ENCODE measurements at places on chromosomes 4 and X.

- H3K27ac ChIP-seq: no peak overlapping the region
- H3K27me3 ChIP-seq: peaks cover 66% of the 10 kb centered on the region
- no peaks in the 10 kb centered on the region for H3K36me3 ChIP-seq
- H3K4me3 ChIP-seq: no peak overlapping the region
- DNase-seq: peak; percentile 87
Measured at GRCh38 chr4:1410491-1411325, 4.5 kb upstream of the NKX1-1 start.

GRCh38 chrX:44913656-44914531 is 40.9 kb downstream of the KDM6A start:
- no peak overlapping the region for H3K4me3 ChIP-seq
- no peaks in the 10 kb centered on the region for H3K36me3 ChIP-seq
- H3K27me3 ChIP-seq: no peaks in the 10 kb centered on the region
- H3K4me1 ChIP-seq: peaks cover 11% of the 10 kb centered on the region

- H3K27me3 ChIP-seq: peaks cover 6% of the 10 kb centered on the region
- H3K27ac ChIP-seq: no peak overlapping the region
- DNase-seq: peak; percentile 19
- no peak overlapping the region for H3K4me3 ChIP-seq
- no peaks in the 10 kb centered on the region for H3K36me3 ChIP-seq
Measured at GRCh38 chrX:37825215-37825842, 22.0 kb downstream of the DYNLT3 start.

GRCh38 chr4:80125252-80126177 is 52.5 kb upstream of the ANTXR2 start:
- no peaks in the 10 kb centered on the region for H3K4me1 ChIP-seq
- no peak overlapping the region for H3K4me3 ChIP-seq
- no peaks in the 10 kb centered on the region for H3K27me3 ChIP-seq
- no peak overlapping the region for H3K27ac ChIP-seq

GRCh38 chr4:182768838-182769237 is 148.3 kb downstream of the DCTD start:
- no peaks in the 10 kb centered on the region for H3K27me3 ChIP-seq
- H3K27ac ChIP-seq: no peak overlapping the region
- no peaks in the 10 kb centered on the region for H3K36me3 ChIP-seq
- no peak for DNase-seq
- H3K4me3 ChIP-seq: no peak overlapping the region

DNA sequence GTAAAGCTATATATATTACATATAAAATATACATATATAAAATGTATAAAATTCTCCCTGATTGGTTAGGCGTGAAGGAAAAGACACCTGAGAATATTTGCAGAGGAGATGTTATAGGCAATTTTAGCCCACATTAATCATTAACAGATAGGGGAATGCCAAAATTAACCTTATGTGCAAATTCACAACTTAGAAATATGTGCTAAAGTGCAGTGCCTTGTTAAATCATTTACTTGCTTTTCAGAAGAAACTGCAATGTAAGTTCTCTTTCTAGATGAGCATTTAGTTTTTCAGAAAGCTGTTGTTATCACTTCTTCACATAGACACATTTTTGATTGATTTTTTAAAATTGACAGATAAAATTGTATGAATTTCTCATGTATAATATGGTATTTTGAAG is 5.6 kb downstream of the TASL start:
- H3K36me3 ChIP-seq: no peaks in the 10 kb centered on the region
- no peak for DNase-seq
- H3K27ac ChIP-seq: no peak overlapping the region

GRCh38 chr4:22031423-22031822 is 82.9 kb upstream of the KCNIP4 start:
- no peak overlapping the region for H3K4me3 ChIP-seq
- H3K27me3 ChIP-seq: no peaks in the 10 kb centered on the region

DNA sequence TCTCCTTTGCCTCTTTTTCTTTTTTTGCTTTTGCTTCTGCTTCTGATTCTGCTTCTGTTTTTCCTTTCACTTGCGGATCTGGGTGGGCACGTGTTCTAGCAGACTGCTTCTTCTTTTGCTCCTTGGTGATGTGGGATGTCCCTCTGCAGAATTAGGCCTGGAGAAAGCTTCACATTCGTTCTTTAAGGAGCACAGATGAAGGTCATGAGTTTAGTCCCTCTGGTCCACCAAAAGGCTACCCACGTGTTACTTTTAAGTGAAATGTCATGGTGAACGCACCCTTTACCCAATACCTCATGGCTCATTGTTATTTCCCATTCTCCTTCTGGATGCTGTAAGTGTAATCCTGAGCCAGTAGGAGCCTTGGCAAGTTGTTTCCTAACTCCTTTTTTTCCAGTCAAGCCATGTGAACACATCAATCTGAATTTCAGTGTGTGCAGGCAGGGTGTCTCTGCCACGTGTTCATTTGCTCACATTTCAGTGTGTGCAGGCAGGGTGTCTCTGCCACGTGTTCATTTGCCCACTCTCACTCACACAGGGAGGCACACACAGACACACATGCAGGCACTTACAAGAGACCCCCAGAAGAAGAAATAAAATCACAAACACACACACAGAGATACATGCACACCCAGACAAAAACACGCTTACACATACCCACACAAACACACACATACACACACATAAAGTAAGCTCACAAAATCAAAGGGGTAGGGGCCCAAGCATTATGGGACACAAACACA is 36.9 kb downstream of the NBDY start:
- H3K4me1 ChIP-seq: peaks cover 6% of the 10 kb centered on the region
- no peak overlapping the region for H3K27ac ChIP-seq
- no peaks in the 10 kb centered on the region for H3K36me3 ChIP-seq
- DNase-seq: no peak

- no peaks in the 10 kb centered on the region for H3K4me1 ChIP-seq
- no peak overlapping the region for H3K27ac ChIP-seq
- no peaks in the 10 kb centered on the region for H3K27me3 ChIP-seq
- peak; percentile 44 for DNase-seq
- no peaks in the 10 kb centered on the region for H3K36me3 ChIP-seq
- H3K4me3 ChIP-seq: no peak overlapping the region
Measured at GRCh38 chr4:9703391-9703790, 78.0 kb upstream of the DRD5 start.

- peak overlapping the region; percentile 98 for H3K27ac ChIP-seq
- no peak for DNase-seq
- no peaks in the 10 kb centered on the region for H3K27me3 ChIP-seq
- H3K4me3 ChIP-seq: peak overlapping the region; percentile 69
Measured at GRCh38 chrX:120560405-120560841, 339 bp downstream of the CUL4B start.

DNA sequence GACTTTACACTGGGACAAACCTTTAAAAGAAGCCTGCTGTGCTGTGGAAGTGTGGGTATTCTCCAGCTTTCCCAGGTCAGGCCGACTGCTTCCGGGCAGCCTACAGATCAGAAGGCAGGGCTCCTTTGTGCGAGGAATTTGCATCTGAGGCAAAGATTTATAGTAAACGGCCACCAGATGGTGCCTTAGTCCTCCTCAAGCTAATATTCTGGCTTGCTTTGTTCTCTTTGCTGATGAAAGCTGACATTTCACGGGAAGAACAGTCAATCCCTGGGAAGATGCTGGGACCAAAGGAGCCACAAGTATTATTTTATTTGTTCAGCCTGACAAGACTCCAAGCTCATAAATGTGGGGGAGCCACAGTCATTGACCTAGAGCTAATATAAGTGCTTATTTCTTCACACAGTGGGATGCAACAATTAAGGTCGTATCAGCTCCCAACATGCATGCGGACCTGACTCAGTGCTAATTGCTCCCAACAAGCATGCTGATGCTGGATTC is 120.7 kb upstream of the TRIM2 start:
- no peak overlapping the region for H3K27ac ChIP-seq
- no peak overlapping the region for H3K4me3 ChIP-seq

GRCh38 chrX:16836371-16836770 is 33.8 kb downstream of the RBBP7 start:
- peaks cover 28% of the 10 kb centered on the region for H3K36me3 ChIP-seq
- peaks cover 28% of the 10 kb centered on the region for H3K27me3 ChIP-seq
- peaks cover 2% of the 10 kb centered on the region for H3K4me1 ChIP-seq

GRCh38 chrX:69412661-69413060 is 91.5 kb upstream of the NALF2 start:
- H3K4me3 ChIP-seq: no peak overlapping the region
- no peaks in the 10 kb centered on the region for H3K36me3 ChIP-seq
- H3K27me3 ChIP-seq: no peaks in the 10 kb centered on the region

GRCh38 chrX:119235872-119236622 is at the start of gene PGRMC1:
Gene PGRMC1 (plus strand): TSS chrX:119236285. CDS start chrX:119236364, 79 bp downstream.
- peak within 1 kb of the TSS; percentile 71 for H3K27ac ChIP-seq
- no peaks in the 10 kb centered on the region for H3K36me3 ChIP-seq
- no peaks in the 10 kb centered on the region for H3K27me3 ChIP-seq
- DNase-seq: peak; percentile 91

DNA sequence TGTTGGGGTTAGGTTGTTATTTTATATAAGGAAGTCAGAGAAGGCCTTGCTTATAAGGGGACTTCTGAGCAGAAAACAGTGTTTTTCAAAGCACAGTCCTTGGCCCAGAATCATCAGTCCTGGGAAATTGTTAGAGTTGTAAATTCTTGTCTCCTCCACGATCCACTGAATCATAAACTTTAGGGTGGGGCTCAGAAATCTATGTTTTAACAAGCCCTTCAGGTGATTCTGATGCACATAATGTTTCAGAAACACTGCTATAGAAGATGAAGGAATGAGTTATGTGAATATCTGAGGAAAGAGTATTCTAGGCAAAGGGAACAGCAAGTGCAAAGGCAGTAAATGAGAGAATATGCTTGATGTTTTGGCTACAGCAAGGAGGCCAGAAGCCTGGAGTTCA is 121.8 kb downstream of the COL4A6 start:
- H3K27ac ChIP-seq: no peak overlapping the region
- H3K36me3 ChIP-seq: no peaks in the 10 kb centered on the region
- peaks cover 37% of the 10 kb centered on the region for H3K27me3 ChIP-seq
- no peaks in the 10 kb centered on the region for H3K4me1 ChIP-seq

GRCh38 chr4:81350040-81350439 is 121.7 kb downstream of the RASGEF1B start:
- H3K27ac ChIP-seq: no peak overlapping the region
- H3K36me3 ChIP-seq: no peaks in the 10 kb centered on the region
- DNase-seq: no peak

DNA sequence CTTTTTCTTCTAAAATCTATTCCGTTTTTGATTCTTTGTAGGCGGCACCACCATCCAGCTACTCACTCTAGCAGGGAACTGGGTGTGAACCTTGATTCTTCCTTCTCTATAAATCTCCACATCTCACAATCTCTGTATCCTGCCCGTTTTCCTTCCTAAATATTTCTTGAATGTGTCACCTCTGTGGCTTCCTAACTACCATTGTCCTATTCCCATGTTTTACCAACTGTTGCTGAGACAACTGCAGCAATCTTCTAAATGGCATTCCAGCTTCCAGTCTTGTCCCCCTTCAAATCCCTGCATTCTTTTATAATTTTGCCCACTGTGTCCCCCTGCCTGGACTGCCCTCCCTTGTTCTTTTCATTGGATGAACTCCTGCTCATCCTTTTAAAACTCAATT is 641.3 kb downstream of the RPA4 start:
- no peaks in the 10 kb centered on the region for H3K27me3 ChIP-seq
- no peak overlapping the region for H3K27ac ChIP-seq

DNA sequence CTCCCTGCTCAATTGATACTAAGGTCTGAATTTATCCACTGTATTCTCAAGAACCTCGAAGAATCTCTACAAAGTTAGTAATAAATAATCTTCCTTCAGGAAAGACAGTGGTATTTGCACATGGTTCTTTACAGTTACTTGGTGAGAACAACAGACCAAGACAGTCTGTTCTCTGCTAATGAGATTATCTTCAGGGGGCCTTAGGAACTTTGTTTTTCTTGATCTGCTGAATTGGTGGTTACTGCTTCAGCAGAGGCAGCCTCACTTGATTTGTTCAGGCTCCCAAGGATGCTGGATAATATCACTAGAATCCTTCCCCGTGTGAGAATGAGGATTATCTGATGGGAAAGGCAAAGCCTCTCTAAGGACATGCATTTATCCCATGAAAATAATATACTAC is 64.8 kb downstream of the CBR4 start:
- H3K36me3 ChIP-seq: no peaks in the 10 kb centered on the region
- H3K4me3 ChIP-seq: no peak overlapping the region
- no peak overlapping the region for H3K27ac ChIP-seq
- no peaks in the 10 kb centered on the region for H3K27me3 ChIP-seq
- no peaks in the 10 kb centered on the region for H3K4me1 ChIP-seq

- H3K27me3 ChIP-seq: no peaks in the 10 kb centered on the region
- no peaks in the 10 kb centered on the region for H3K4me1 ChIP-seq
- H3K36me3 ChIP-seq: no peaks in the 10 kb centered on the region
- no peak for DNase-seq
- no peak overlapping the region for H3K4me3 ChIP-seq
Measured at GRCh38 chr4:67727124-67727850, 26.3 kb upstream of the UBA6 start.

DNA sequence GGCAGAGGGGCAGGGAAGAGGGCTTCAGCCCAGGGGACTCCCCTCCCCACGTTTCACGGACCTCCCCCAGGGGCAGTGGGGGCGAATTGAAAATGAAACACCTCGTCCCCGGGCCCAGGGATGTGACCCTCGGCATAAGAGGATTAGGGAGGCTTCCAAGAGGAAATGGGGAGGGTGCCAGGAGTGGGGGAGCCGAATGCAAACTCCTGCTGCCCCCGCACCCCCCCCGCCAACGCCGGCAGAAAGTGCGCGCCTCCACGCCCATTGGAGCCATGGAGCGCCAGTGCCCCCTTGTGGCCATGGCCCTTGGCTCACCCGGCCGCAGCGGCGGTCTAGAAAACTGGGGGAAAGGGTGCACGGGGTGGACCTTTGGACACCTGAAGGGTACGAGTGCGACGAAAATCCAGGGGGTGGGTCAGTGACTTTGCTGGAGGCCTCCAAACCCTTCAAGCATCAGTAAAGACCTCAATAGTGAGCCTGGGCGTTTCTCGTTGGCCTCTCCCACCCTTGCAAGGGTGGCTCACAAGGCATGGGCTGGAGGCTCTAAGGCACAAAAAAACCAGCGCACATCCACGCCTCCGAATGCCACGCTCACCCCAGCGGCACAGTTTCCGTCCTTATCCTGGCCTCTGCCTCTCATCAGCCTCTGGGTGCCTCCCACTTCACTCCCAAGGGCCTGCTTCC is 120.8 kb upstream of the PJA1 start:
- H3K36me3 ChIP-seq: no peaks in the 10 kb centered on the region
- no peak overlapping the region for H3K4me3 ChIP-seq
- no peak overlapping the region for H3K27ac ChIP-seq

DNA sequence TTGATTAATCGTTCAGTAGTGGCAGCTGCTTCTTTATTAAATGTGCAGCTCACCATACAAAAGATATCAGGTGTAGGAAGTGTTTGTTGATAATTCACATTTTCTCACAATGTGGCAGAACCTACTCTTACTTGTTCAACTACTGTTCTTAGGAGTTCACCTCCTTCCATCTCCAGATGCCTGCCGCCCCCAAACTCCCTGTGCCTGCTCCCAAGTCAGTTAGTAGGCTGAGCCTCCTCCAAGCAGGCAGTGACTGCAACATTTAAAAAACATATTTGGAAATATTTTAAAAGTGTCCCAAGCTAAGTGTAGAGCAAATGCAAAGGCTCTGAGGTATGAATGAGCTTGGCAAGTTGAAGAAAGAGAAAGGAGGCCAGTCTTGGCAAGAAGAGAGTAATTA is 100.2 kb downstream of the AFF2 start:
- DNase-seq: no peak
- no peaks in the 10 kb centered on the region for H3K36me3 ChIP-seq
- no peaks in the 10 kb centered on the region for H3K27me3 ChIP-seq
- H3K4me3 ChIP-seq: no peak overlapping the region
- H3K27ac ChIP-seq: no peak overlapping the region
- no peaks in the 10 kb centered on the region for H3K4me1 ChIP-seq

GRCh38 chrX:131677655-131678628 is 134.1 kb downstream of the OR13H1 start:
- DNase-seq: peak; percentile 54
- no peaks in the 10 kb centered on the region for H3K4me1 ChIP-seq
- H3K4me3 ChIP-seq: no peak overlapping the region

Measured in lung (tissue), 17 donors.